ENCODE measurements at places on chromosomes 2 and 18.

DNA sequence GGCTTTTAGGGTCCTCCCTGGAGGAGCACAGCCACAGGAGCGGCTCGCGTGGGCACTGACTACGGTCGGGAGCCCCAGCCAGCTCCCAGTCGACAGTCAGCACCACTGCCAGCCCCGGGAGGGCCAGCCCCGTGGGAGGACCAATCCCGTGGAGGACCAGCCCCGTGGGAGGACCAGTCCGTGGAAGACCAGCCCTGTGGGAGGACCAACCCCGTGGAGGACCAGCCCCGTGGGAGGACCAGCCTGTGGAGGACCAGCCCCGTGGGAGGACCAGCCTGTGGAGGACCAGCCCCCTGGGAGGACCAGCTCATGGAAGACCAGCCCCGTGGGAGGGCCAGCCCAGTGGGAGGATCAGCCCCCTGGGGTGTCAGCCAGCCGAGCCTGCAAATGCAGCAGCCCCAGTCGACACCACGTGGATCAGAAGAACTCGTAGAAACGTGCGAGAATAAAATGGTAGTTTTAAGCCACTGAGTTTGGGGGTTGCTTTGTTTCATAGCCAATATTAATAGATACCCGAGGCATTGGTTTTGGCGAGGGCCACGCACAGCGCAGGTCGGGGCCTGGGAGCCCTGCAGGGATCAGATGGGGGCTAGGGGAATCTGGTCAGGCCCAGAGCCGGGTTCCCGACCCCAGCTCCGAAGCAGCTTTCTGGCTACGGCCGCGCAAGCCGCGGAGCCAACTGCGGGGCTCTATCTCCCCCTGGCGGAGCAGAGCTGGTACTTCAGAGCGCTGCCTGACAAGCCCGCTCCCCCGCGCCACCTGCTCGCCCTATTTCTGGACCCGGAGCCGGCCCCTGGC, 73.0 kb downstream of the TEX51 start:
- DNase-seq = peak; percentile 69

DNA sequence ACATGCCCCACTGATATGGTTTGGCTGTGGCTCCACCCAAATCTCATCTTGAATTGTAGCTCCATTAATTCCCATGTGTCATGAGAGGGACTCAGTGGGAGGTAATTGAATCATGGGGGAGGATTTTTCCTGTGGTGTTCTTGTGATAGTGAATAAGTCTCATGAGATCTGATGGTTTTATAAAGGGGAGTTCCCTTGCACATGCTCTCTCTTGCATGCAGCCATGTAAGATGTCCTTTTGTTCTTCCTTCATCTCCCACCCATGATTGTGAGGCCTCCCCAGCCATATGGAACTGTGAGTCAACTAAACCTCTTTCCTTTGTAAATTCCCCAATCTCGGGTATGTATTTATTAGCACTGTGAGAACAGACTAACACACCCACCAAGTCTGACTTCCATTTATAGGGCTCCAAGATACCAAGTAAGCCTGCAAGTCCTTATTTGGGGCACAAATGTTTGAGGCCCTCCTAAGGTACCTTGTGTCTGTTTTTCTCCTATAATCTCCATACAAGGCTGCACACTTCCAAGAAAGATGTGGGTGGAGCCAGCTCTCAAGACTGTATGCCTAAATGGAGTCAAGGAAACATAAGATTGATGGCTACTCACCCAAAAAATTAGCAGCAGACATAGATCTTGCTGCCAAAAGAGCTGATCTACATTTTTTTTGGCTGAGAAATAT, 364.7 kb downstream of the TXNL1 start:
- no peak for DNase-seq

GRCh38 chr2:23649303-23649702, 264.3 kb downstream of the KLHL29 start:
- DNase-seq = no peak

DNA sequence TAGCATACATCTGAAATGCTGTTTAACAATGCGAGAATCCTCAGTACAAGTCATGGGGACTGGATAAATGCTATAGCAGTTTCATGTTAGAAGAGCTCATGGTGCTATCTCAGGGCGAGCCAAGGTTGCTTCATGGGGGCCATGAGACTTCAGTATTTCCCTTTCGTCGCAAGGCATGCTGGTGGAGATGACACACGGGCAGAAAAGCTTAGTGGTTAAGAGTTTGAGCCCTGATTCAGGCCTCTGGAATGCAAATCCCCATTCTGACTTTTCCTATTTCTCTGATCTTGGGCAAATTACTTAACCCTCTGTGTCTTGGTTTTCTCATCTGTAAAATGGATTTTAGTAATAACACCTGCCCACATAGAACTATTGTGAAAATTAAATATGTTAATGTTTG, 57.4 kb upstream of the EPHA4 start:
- DNase-seq = no peak

GRCh38 chr18:47893047-47893446, 37.4 kb downstream of the SMAD2 start:
- no peak for DNase-seq

DNA sequence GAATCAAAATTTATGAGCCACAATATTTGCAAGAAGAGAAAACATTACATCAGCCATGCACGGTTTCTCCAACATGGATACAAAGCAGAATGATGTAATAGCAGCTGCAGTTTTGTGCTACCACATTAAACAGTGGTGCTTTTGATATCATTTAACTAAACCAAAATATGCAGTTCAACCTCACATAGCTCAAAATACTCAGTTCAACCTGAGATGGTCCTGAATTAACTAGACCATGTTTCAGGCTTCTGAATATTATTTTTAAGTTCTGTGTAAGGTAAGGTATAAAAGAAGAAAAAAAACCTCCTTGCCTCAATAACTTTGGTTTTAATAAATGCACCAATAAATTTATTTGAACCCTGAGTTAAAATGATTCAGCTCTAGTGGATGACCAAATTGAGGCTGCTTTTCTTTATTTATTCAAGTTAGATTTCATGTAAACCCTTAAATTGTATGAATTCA, 18.8 kb upstream of the TSPYL6 start:
- no peak for DNase-seq

DNA sequence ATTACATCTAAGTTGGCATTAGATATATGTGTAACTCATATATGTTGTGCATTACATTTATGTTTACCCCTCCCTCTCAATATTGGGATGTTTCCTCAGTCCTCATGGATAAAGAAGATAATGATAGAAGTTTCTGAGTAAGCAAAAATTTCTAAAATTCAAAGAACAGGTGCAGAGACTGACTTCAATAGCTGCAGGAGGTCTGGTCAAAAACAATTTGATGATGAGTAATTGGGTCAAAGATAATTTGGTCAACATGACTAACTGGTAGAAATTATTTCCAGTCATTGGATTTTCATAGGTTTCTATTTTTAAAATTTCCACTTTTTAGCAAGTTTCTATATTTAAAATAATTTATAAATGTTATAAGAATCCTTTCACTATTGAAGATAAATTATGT, 1130.9 kb upstream of the SLC39A10 start:
- no peak for DNase-seq

DNA sequence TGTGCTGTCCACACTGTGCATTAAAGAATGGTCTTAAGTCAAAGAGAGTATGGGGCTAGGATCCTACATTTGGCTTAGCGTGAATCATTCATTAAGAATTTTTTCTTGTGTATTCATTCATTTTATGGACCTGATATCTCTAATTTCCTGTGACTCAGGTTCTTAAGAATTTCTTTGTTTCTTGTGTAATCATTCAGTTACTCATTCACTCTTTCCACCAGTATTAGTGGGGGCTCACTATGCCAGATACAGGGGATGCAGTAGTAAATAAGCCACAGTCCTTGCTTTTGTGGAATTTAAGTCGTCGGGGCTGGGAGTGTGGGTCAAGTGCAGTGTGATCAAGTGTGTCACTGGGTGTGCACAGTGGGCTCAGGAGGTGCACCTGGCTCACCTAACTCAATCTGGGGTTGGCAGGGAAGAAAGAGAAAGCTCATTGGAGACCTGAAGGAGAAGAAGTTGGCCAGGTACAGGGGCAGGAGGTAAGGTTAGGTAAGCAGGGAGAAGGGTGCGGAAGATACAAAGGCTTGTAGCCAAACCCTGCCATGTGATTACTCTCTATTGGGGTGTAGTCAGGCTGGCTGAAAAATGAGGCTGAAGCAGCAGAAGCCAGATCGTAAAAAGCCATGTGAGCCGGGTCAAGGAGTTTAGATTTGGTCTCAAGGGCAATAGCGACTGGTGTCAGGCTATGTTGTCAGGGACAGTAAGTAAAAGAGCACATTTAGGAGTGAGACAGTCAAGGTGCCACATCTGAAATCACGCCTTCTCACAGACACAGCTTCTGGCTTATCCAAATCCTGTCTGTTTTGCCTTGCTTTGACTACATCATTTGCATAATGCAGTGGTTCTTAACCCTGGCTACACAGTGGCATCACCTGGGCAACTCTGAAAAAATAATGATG, 67.2 kb downstream of the KCTD1 start:
- DNase-seq = no peak

DNA sequence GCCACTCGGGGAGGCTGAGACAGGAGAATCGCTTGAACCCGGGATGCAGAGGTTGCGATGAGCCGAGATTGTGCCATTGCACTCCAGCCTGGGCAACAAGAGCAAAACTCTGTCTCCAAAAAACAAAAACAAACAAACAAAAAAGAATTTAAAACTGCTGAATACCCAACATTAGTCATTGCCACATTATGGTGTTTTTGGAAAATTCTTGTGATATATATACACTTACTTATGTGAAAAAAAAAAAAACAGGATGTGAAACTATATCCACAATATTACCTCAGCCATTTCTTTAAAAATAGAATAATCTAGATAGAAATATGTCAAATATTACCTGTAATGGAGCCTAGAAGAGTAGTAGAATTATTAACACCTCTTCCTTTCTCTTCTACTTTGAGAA, 288.3 kb upstream of the FN1 start:
- DNase-seq = no peak

DNA sequence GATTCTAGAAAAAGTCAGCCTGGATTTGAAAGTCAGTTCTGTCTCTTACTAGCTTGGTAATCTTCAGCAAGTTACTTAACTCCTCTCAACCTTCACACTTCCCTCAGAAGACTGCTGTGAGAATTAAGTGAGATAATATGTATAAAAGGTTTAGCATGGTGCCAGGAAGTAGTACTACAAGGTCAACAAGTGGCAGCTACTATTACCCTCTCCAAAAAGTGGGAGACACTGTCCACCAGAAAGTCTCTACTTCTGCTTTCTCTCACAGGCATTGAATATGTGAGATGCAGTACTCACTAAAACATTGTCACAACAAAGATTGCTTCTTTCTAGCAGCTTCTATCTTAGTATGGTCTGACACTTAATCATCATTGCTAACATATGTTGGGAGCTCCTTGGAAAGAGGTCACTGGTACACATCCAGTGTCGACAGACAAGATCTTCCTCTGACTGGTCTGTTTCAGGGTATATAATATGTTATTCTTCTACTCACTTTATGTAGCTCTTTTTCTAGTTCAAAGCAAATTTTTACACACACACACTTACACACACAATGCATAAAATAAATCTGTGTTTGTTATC, 47.9 kb downstream of the DOCK10 start:
- DNase-seq = no peak

DNA sequence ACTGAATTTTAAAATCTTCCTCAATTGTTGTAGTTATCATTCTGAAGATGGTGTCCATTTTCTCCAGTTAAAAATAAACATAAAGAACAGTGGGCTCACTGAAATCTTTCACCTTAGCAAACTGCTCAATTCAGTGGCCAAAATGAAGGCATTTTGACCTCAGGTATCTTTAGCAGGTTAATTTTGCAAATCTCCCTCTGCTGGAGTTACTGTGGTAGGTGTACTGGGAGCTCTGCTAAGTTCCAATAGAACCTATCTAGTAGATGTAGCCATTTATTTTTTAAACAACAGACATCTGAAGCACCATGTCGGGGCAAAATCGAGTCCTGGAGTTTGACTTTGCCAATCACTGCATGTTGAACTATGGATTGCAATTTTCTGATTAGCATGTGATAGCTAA, 177.1 kb downstream of the IRS1 start:
- DNase-seq = no peak

DNA sequence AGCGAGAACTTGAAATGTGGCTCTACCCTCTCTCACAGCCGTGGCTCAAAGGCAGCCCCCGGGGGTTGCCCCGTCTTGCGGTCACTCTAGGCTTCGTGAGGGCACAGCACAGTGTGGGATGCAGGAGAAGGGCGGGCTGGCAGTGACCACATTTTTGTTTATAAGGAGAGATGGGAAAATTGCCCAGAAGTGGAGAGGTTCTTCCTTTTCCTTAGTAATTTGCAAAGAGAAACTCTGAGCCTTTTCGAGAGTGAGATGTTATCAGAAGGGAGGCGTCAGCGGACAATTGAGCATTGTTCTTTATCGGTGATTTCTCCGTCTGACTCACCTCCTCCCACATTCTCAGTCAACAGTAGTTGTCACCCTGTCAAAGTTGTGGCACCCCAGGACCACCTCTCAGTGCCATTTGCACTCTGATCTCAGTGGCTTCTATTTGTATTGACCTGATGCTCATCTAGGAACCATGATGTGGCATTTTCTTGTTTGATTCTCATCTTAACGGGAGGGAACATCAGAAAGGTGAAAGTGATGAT, 89.6 kb downstream of the ACAA2 start:
- DNase-seq = no peak

- DNase-seq = no peak
Observed at GRCh38 chr2:216216951-216217903, 108.1 kb downstream of the XRCC5 start.

- no peak for DNase-seq
Observed at GRCh38 chr2:149184991-149185390, 145.4 kb upstream of the LYPD6 start.

- no peak for DNase-seq
Observed at GRCh38 chr18:60024345-60024744, 124.5 kb downstream of the PMAIP1 start.

DNA sequence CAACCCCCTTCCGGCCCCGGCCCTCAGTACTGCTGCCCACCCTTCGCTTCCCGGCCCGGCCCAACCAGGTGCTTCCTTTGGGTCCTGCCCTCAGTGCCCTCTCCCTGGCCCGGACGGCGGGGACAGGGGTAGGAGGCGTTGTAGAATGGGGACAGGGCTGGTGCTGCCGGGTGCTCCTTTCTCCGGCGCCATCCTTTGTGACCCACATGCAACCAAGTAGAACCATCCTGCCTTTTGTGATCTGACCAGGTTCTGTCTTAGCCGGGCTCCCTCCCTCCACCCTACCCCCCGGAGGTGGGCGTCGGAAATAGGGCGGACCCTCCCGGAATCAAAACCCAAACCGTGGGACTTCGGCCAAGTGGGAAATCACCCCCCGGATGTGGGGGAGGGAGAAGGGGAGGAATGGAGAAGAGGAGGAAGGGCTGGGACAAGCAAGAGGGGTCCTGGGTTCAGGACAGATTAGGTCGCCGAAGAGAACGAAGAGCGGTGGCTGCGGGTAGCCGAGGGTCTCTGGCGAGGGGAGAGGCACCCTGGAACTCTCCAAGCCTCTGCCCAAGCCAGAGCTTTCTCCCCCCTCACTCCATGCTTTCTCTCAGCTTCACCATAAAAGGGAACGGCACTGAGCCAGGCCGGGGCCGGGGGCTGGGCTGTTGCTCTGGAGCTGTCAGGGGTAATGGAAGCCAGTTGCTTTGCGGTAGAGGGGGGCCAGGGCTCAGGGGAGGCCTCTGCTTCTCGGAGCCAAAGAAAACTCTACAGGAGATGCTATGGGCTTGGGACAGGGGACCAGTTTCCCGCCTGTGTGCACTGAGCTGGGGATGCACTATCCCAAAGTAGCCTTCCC, 756 bp upstream of the OST4 start:
- peak; percentile 39 for DNase-seq

- DNase-seq = no peak
Observed at GRCh38 chr2:45184606-45185005, 175.4 kb upstream of the SIX2 start.

- no peak for DNase-seq
Observed at GRCh38 chr18:62950246-62950645, 234.9 kb downstream of the PHLPP1 start.

GRCh38 chr18:23456835-23457234, 3.7 kb downstream of the RIOK3 start:
- no peak for DNase-seq

Measured in stimulated activated CD4-positive, alpha-beta T cell treated with anti-CD3 and anti-CD28 coated beads, Interleukin-4, amount 100 ng/mL, for 1 hour (primary cell).